ENCODE measurements at places on chromosomes 13 and 19.
A peak's percentile ranks its signal among the peaks of the same experiment; 100 is the strongest.

- no peak for DNase-seq
Observed at GRCh38 chr19:51959791-51960190, 26.8 kb downstream of the ZNF350 start.

- DNase-seq, result peak; percentile 26
Observed at GRCh38 chr13:23889615-23890607, 711 bp upstream of the MIPEP start.

DNA sequence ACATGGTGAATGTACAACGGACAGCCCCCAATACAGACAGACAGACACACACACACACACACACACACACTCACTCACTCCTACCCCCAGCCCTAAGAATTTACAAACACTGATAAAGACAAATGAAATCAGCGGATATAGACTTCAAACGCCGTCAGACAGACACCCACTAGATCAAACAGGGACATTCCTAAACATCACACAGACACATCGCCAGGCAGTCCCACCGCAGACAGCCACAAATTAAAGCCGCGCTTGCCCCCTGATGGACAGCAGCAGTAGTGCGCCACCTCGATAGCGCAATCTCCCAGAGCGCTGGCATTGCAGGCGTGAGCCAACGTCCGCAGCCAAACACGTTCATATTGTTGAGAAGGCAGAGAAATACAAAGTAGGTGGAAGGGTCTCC is 24.7 kb upstream of the ADGRE1 start:
- DNase-seq, result peak; percentile 74

DNA sequence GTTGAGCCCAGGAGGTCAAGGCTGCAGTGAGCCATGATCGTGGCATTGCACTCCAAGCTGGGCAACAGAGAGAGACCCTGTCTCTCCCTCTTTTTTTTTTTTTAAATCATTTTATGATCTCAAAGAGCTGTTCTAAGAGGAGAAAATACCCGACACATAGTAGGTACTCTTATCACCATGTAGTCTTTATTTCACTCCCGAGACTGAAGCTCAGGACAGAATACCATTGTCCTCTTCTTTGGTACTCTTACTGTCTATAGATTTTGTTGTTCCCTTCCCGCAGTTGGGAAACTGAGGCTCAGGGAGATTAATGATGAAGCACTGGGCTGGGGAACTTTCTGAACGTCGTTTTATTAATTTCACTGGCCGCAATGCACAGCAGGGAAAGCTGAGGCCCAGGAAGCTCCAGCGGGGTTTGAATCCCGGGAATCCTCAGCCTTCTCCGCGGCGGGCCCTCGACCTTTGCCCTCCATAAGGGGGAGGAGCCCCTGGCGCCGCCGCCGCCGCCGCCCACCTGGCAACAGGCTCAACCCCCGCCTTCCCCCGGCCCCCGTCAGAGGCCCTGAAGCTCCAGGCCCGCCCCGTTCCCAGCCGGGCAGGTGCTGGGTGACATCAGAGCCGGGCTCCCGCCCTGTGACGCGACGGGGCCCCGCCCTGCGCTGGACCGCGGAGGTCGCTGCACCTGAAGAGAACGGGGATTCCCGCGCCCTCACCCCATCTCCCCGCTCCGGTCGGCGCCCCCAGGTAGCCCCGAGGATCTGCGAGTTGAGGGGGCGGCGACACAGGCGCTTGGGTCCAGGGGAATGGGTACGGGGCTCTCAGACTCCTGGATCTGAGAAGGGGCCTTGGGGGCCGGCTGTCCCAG is 1.6 kb downstream of the MYH14 start:
- DNase-seq, result no peak

- no peak for DNase-seq
Observed at GRCh38 chr19:22491746-22492145, 69.6 kb upstream of the ZNF98 start.

DNA sequence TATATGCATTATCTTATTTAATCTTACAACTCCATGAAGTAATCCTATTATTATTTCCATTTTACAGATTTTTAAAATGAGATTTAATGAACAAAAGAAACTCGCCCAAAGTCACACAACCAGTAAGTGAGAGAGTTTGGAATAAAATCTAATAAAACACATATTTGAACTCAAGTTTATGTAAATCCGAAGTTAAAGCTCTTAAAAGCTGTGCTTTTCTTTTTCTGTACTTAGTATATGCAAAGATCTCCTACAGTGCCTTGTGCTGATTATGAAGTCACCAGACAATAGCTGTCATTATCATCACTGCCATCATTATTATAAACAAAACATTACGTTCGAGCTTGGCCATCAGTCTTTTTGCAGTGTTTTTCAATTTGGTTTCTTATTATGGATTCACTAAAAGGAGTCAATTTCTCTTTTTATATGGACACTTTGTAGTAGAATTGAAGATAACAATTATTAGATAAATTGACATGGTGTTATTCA is 29.7 kb upstream of the ENOX1 start:
- DNase-seq, result no peak

GRCh38 chr13:38617936-38618335 is 68.9 kb upstream of the FREM2 start:
- DNase-seq, result no peak

GRCh38 chr19:47503130-47503825 is 11.6 kb downstream of the NAPA start:
- no peak for DNase-seq

GRCh38 chr19:49847731-49848696 is 2.9 kb upstream of the PTOV1 start:
- peak; percentile 87 for DNase-seq

DNA sequence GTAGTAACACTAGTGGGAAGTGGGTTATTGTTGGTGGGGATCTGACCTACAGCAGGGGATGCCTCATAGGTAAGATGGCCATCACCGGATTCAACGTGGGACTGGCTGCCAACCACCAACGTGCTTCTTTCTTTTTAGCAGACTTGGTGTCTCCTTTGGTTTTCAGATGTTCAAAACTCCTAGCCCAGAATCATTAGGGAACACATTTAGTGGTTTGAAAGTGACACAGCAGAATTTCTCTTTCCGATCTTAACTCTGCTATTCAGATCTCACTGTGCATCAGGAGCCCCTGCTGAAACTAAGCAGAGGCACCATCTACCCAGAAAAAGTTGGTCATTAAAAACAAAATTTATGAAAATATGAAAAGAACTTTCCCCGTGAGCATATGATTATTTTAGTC is 36.7 kb upstream of the PCDH8 start:
- no peak for DNase-seq
